ENCODE measurements at places on chromosomes 2 and 18.

GRCh38 chr18:11392292-11392691 lies 217.1 kb upstream of the SLC35G4 start:
- no peak for DNase-seq

DNA sequence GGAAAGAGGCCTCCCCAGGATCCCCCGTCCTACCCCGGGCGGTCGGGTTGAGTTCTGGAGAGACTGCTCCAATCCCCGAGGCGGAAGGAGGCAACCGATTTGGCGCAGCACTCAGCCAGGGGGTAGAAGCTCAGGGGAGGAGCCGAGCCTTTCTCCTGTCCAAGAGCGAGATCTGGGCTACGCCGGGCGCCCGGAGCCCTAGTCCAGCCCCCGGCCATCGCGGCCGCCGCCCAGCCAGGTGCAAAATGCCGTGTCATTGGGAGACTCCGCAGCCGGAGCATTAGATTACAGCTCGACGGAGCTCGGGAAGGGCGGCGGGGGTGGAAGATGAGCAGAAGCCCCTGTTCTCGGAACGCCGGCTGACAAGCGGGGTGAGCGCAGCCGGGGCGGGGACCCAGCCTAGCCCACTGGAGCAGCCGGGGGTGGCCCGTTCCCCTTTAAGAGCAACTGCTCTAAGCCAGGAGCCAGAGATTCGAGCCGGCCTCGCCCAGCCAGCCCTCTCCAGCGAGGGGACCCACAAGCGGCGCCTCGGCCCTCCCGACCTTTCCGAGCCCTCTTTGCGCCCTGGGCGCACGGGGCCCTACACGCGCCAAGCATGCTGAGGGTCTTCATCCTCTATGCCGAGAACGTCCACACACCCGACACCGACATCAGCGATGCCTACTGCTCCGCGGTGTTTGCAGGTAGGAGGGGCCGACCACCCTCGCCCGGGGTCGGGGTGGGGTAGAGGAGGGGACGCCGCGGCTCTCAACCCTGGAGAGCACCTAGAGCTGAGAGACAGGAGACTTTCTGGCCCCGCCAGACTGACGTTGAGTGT lies at the start of gene DYSF:
Gene DYSF, plus strand, starts transcription at position 158 of the 817 bp plus-strand sequence.
- peak; percentile 59 for DNase-seq

DNA sequence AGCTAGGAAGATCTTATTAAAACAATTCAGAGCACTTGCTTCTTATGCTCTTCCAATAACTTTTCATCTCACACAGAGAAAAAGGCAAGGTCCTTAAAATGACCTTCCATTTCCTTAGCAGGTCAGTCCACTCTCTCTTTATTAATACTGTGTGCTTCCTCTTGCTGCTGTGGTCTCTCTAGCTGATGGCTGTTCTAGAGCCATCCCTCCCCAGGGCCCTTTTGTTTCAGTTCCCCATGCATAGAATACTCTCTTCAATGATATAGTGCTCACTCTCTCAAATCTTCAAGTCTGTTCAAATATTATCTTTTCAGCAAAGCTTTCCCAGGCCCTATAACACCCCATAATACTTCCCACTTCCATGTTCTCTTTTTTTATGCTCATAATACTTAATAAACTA lies 469.3 kb downstream of the METTL4 start:
- no peak for DNase-seq

GRCh38 chr18:48536516-48536915 lies 2.3 kb upstream of the CTIF start:
- no peak for DNase-seq

DNA sequence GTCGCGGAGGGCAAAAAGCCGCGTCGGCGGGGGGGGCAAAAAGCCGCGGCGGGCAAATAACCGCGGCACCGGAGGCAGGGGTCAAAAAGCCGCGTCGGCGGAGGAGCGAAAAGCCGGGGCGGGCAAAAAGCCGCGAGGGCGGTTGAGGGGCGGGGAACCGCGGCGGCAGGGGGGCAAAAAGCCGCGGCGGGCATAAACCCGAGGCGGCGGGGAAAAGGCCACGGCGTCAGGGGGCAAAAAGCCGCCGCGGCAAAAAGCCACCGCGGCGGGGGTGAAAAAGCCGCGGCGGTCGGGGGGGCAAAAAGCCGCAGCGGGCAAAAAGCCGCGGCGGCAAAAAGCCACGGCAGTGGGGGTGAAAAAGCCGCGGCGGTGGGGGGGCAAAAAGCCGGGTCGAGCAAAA lies 598.0 kb upstream of the TEKT4 start:
- no peak for DNase-seq

DNA sequence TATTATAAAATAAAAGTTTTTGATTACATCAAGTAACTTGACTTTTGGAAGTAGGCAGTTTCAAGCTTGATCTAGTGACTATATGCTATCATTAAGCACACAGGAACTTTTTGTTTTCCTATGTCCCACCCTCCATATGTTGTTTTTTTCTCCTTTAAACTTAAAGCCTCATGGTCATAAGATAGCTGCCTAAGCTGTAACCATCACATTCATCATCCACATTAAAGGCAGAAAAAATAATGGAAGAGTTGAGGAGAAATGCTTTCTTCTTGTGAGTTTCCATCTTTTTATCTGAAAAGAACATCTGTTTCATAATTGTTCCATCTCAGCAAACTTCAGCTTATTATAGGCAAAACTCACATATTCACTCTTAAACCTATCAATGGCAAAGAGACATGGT lies 630.4 kb downstream of the STK39 start:
- DNase-seq, result no peak

DNA sequence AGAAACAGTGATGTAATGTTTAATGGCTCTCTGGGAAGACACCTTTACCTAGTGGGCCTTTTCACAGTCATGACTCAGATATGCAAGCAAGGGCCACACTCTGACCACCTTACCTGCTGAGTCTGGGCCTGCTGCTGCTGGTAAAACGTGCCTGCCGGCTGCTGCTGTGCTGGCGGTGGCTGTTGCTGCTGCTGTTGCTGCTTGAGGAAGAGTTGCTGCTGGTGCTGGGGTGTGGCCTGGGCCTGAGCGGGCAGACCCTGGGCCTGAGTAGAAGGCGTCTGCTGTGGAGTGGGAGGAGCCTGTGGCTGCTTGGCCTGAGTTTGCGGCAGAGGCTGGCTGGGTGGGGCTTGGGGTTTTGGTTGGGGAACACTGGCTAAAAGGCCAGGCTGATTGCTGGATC lies 81.6 kb upstream of the NFU1 start:
- DNase-seq, result no peak

DNA sequence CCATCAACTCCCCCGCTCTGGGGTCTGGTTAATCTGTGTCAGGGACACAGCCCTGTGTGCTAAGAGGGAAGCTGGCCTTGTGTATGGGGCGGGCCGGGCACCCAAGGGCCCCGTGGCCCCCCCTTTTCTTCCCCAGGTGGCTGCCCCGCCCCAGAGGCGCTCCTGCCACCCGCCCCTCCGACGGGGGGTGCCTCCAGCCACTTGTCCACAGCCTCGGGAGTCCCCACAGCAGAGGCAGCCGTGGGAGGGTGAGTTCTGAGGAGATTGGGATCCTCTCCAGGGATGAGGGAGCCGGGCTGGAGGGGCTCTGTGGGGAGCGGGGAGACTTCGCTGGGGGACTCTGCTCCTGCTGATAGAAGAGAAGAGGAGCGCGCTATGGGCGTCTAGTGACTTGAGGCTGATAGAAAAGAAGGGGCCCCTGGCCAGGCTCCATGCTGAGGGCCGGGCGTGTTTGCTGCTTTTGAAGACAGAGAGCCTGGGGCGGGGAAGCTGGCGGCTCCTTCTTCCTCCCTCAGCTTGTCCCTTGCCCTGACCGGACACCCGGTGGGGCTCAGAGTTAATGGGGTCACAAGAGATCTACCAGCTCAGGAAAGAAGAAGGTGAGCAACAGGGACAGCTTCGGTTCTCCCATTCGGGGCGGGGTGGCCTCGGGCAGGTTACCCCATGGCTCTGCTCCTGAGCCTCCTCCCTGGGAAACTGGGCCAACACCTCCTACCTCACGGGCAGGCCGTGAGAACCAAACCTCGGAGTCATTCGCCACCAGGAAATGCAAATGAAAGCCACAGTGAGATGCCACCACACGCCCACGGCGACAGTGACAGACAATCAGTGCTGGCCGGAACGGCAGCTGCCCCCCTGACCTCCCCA lies 89.4 kb upstream of the TAF1B start:
- no peak for DNase-seq
